ENCODE measurements at places on chromosomes 7 and 10.

- DNase-seq, result no peak
Measured at GRCh38 chr10:118057361-118057760, 10.6 kb upstream of the RAB11FIP2 start.

DNA sequence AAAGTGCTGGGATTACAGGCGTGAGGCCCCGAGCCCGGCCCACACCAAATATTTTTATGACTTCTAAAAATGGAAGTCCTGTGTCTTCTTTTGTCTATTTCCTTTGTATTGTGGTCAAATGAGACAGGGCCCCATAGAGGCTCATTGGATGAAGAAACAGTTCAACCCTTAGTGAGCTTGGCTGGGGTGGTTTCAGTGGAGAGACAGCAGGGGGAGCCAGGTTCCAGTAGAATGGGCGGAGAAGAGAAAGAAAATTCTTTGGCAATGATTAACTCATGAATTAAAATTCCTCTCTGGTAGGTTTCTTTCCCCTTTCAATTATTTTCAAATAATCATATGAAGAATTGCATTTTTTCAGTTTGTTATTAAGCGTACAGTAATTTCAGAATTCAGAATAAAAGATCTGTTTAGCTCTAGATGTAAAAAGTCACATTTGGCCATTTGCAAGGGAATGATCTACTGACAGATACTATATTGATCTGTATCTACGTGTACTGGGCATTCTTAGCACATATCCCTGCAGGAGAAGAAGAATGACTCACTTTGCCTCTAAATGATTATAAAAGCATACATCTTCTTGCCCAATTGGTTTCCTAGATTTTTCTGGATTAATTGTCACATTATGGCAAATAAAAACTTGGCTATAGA is 43.2 kb downstream of the PNLIPRP3 start:
- DNase-seq, result no peak

DNA sequence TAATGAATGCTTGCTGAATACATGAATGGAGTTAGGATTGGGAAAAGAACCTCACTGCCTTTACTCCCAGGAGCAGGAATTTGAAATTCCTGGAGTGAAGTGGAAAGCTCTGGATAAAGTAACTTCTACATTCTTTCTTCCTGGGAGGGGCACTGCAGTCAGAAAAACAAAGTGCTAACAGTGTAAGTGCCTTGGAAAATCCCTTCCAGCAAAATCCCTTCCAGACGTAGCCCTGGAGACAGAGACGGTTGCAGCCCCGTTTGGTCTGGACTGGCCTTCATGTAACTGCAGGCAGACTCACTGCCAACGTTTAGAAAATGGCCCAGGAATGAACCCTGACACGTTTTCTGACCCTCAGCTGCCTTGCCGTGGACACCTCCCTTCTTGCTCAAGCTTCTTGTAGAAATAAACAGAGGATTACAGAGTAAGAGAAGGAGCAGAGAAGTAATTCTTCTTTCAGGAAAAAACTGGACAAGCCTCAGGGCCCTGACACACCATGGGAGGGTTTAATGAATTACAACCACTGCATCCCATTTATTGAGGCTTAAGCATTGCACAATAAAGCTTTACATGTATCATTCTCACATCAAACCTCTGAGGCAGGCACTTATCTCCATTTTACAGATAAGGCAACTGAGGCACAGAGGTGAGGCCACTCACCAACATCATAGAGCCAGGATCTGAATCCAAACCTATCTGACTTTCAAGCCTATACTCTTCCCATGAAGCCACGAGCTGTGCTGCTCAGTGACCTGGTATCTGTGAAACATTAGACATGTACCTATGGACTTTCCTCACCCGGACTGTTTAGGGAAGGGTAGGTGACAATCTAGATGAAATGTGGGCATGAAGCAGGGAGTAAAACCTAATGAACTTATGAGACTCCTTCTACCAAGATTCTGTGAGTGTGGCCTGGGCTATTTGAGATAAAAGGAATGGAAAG is 7.8 kb downstream of the ITPRIP start:
- DNase-seq, result no peak

DNA sequence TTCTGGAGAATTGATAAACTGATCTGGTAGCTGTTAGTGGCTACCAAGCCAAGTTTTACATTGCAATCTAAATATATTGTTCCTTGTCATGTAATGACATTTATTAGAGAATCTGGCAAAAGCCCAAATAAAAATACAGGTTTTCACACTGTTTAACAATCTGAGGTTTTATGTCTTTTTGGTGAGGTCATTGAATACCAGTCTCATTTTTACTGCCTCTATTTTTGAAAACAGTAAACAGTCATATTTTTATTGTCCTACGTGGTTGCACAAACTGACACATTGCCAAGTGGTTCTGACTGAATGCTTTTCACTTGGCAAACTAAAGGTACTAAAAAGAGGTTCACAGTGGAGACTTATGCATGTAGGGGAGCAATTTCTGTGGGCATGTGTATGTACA is 157.5 kb downstream of the PRKG1 start:
- DNase-seq, result no peak

- no peak for DNase-seq
Measured at GRCh38 chr10:112792487-112793201, 157.4 kb upstream of the TCF7L2 start.

- no peak for DNase-seq
Measured at GRCh38 chr7:2499719-2500430, 19.7 kb upstream of the LFNG start.

Measured in stimulated activated CD8-positive, alpha-beta memory T cell treated with anti-CD3 and anti-CD28 coated beads, Interleukin-2, amount 100 ng/mL, for 1 hour (primary cell).